Fibroblast of skin of abdomen (primary cell): ENCODE measurements at places on chromosomes 2 and 18.

DNA sequence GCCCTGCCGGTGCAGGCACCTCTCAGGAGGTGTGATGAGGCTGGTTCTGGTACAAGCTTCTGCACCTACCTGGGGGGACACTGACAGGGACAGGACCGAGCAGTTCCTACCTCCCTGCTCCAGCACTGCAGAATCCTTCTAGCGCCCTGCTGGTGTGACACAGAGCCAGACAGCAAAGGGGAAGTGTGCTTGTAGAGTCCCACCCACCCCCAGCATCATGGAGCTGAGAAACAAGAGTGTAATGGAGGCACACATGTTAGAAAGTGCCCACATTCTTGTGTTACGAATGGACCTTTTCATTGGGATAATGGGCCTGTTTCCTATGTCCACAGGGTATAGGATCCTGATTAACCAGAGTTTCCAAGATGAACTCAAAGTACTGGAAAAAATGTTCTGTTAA lies 38.3 kb downstream of the OXER1 start:
- peak; percentile 15 for DNase-seq

DNA sequence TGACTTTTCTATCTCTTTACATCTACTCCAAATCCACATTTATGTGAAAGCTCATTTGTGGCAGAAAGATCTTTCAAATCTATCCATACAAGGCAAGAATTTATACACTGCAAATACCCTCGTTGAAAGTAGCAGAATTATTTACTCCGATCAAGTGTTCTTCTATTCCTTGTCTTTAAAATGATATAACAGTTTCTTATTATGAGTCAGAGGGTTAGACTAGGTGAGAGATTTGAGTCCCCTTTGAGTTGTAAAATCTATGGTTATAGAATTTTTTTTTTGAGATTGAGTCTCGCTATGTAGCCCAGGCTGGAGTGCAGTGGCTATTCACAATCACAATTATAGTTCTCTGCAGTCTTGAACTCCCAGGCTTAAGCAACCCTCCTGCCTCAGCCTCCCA lies 5.6 kb upstream of the GREB1 start:
- DNase-seq, result no peak

DNA sequence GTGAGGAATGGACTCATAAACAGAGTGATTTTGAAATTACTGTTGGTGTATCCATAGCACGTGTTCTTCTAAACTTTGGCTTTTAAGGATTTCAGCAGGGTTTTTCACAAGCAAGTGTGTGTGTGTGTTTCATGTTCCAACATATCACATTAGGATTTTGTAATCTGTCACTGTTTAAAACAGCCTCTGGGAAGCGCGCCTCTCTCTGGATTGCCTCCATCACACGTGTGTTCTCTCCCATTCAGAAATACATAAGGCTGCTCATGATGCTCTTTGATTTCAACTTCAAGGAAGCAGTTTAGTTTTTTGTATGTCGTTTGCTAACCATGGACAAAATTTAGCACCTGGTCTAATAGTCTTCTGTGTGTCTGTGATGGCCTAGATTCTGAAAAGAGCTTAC lies 370.4 kb downstream of the MTX2 start:
- peak; percentile 56 for DNase-seq

- DNase-seq, result no peak
Measured at GRCh38 chr2:191451116-191451515, 205.9 kb downstream of the MYO1B start.
